NCI-H2107 (cell line): ENCODE measurements at places on chromosomes 6 and 20.
A peak's percentile ranks its signal among the peaks of the same experiment; 100 is the strongest.

- no peak for DNase-seq
Measured at GRCh38 chr6:112130878-112131277, 43.5 kb downstream of the FAM229B start.

- DNase-seq, result no peak
Measured at GRCh38 chr20:40805592-40805991, 116.6 kb upstream of the MAFB start.

GRCh38 chr20:24693466-24694156 is 224.2 kb downstream of the SYNDIG1 start:
- DNase-seq, result no peak

GRCh38 chr6:128919412-128920180 is 36.7 kb downstream of the LAMA2 start:
- DNase-seq, result no peak

- DNase-seq, result peak; percentile 58
Measured at GRCh38 chr6:25485821-25486534, 166.0 kb upstream of the SCGN start.
